ENCODE measurements at places on chromosomes 12 and 14. TPM values are rescaled to one million over a fixed set of nuclear protein-coding genes. Genes with fewer than 3 reads are reported as not detected.

Gene CCDC177
- not detected for total RNA-seq

Gene SLC5A8
- total RNA-seq, result not detected

Gene ADAMTS20
- not detected for total RNA-seq

Gene HOXC9
- total RNA-seq, result 0.28 TPM

Gene PLCZ1
- not detected for total RNA-seq

Gene PRH2
- not detected for total RNA-seq

Gene CYP27B1
- not detected for total RNA-seq

Gene DACT1
- 2.7 TPM for total RNA-seq

Gene SCFD1
- total RNA-seq, result 50.9 TPM

Gene CLEC12A
- 0.75 TPM for total RNA-seq

All from omental fat pad (tissue), 4 donors.